ENCODE measurements at places on chromosomes 7 and 10.

DNA sequence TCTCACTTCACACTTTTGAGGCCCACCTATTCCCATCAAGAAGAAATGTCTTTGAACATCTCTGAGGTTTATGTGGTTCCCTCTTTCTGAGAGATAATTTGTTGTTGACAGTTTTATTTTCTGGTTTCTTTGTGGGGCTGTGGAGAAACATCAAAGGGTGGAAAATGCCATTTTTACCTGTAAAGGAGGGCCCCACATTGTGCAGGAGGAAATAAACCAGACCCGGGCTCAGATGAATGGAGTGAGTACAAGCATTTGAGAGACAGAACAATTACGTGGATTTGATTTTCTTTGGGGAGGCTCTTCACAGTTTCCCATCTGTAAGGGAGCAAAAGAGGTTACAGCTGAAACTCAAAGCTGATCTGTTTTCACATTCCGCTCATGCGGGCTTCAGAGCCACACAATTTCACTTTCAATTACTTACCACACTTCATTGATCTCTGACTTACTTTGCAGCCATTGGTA lies 29.8 kb downstream of the ITPRIP start:
- no peak for DNase-seq

GRCh38 chr7:1855725-1856160 lies 185.7 kb downstream of the ELFN1 start:
- no peak for DNase-seq

- peak; percentile 7 for DNase-seq
Measured at GRCh38 chr10:75926763-75927162, 495.3 kb downstream of the LRMDA start.

- DNase-seq: no peak
Measured at GRCh38 chr7:28440055-28440601, 27.8 kb downstream of the CREB5 start.

GRCh38 chr10:100183481-100183880 lies 2.3 kb downstream of the ERLIN1 start:
- no peak for DNase-seq

GRCh38 chr10:69389827-69390490 lies 26.8 kb downstream of the TACR2 start:
- DNase-seq: no peak

DNA sequence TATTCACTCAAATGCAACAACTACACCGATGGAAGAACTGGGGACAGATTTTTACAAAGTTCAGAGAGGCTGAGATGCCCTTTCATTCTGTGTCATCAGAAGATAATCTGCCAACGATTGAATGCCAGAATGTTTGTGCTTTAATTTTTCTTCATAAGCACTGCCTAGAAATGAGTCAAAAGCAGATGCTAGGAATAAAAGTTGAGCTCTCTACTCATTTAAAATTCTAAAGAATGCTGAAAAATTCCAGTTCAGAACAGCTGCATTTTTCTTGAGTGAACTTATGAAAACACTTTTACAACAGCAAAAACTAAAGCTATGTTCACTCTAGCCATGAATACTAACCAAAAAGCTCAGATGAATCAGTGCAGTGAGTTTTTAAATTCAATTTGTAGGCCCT lies 22.3 kb upstream of the FAM133B start:
- no peak for DNase-seq

DNA sequence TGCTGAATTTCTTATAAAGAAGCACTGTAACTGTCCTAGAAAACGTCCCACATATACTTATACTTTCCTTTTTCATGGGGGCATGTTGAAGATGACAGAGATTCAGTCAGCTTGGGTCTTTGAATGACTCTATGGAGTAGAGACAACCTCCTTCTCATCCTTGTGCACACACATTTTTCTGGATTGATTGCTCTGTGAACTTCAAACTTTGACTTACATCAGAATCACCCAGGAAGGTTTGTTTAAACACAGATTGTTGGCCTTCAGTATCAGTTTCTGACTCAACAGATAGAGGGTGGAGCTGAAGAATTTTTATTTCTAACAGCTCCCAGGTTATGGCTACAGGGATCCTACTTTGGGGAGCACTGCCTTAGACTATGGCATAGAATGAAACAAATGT lies 97.6 kb upstream of the DGKB start:
- DNase-seq: no peak

DNA sequence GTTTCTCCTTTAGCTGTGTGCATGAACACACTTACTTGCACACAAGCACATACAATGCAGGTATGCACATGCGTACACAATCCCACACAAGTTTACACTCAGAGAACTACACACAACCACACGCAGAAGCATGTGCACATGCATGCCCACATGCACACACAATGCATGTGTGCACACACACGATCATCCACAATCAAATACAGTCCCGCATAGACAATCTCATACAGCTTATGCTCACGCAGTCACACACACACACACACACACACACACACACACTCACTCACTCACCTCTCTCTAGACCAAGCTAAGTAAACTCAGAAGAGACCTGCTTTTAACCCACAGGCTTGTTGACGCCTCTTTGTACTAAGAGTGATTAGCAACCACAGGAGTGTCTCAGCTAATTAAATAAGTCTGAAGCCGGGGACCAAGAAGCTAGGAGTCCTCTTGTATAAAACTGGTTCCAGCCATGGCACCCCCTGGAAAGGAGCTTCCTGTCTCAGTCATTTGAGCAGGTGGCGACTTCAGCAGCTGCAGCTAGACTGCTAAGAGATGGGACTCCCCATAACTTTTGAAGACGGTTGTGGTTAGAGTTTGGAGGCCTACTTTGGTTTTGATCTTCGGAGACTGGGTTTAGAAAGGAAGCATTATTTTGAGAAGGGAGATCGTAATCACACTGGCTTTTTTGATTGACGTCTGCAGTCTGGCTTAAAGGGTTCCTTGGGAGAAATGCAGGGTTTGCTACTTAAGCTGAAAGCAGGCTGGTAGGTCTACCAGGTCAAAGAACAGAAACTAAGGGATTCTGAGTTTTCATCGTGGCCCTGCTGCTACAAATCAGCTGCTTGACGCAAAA lies 82.3 kb upstream of the ADRB1 start:
- peak; percentile 28 for DNase-seq

DNA sequence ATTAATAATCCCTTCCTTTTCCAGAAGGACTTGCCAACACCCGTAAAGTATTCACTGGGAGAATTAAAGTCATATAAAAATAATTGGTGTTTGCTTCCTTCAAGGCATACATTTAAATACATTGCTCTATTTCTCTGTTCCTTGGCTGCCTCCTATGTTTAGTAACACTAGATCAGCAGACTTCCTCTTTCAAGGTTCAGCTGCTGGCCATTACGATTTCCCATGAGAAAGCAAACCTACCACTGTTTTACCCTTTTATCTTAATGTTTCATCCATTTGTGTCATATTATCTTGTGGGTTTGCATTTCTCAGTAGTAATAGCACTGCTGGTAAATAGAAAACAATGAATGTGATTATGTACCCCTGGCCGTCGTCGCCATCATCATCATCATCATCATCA lies 313.8 kb upstream of the BMPER start:
- no peak for DNase-seq

DNA sequence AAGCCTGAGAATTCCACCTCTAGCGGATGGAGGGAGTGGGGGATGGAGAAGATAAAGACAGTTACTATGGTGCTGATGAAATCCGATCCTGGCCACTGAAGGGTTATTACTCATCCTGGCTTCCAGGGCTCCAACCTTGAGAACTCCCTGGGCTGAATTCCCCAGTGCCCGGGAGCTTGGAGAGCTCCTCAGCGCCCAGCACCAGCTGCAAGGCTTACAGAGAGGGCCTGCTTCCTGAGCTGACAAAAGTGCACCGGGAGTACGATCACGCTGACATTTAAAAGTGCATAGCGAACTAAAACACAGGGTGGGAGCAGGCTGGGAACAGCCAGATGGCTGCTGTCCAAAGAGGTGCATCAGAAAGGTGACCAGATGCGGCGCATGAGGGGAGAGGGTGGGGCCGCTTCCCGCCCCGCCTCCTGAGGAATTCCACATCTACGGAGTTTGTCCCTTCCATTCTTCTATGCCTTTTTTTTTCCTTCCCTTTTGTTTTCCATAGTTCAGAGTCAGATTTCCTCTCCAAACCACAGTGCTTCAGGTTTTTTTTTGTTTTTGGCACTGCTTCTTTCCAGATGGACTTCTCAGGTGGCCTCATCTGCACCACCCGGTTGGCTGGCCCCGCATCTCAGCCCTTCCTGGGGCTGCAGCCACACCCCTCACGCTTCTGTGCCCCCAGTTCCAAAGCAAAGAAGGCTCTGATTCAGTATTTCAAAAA lies 62.4 kb upstream of the MKRN1 start:
- peak; percentile 85 for DNase-seq

DNA sequence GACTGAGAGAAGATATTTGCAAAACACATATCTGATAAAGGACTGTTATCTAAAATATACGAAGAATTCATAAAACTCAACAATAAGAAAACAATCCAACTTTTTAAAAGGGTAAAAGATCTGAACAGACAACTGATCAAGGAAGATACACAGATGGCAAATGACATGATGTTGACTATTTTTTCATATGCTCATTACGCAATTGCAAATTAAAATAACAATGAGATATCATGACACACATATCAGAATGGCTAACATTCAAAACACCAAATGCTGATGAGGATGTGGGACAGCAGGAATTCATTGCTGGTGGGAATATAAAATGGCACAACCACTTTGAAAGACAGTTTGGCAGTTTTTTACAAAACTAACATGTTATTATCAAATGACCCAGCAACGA lies 8.9 kb downstream of the DENND11 start:
- DNase-seq: no peak

- DNase-seq: no peak
Measured at GRCh38 chr7:107154826-107155225, 14.0 kb upstream of the HBP1 start.

DNA sequence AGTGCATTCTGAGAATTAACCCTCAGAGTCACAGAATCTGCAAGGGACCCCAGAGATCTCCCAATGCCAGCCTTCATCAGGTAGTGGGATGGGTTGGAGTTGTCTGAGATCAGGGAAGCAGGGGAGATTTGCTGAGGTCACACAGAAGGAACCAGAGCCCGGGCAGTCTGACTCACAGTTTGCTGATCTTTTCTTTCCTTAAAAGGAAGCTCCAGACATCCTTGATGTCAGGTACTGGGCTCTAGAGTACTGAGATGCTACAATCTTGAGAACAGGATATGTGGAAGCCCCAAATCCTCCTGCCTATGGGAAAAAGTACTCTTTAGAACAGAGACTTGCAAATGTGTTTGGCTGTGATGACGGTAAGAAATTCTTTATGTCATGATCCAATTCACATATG lies 706 bp downstream of the TBATA start:
- DNase-seq: no peak

DNA sequence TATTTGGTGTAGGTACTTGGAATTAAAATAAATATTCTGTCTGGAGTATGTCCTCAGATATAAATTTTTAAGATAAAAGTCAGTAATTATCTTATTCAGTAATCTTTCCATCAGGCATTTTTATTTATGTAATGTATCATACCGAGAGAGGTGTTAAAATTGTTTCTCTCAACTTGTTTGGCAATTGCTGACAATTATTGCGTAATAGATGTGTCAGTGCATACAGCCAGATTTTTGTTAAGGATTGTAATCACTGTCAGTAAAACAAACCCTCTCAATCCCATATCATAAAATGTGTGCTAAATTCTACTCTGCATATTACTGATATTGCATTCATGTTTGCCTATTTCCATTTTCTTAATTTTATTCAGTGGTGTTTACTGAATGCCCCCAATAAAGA lies 69.2 kb downstream of the CNTNAP2 start:
- DNase-seq: no peak

DNA sequence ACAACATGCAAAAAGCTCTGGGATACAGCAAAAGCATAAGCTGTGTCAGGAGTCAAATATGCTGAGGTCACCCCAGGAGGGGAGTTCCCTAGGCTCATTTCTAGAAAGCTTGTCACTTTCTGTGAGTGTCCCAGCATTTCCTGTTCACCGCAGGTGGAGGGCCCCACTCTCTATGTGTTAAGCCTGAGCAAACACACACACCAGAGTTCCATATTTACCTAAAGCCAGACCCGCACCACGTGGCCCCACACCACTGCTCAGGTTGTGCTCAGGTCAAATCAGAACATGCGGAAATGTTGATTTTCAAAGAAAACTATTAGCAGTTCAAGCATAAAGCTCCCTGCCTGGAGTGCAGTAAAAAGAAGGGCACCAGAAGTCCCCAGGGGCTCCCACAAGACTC lies 259.6 kb upstream of the PPP2R2D start:
- peak; percentile 35 for DNase-seq

GRCh38 chr7:103989785-103990767 lies 618 bp upstream of the RELN start:
- DNase-seq: peak; percentile 55

DNA sequence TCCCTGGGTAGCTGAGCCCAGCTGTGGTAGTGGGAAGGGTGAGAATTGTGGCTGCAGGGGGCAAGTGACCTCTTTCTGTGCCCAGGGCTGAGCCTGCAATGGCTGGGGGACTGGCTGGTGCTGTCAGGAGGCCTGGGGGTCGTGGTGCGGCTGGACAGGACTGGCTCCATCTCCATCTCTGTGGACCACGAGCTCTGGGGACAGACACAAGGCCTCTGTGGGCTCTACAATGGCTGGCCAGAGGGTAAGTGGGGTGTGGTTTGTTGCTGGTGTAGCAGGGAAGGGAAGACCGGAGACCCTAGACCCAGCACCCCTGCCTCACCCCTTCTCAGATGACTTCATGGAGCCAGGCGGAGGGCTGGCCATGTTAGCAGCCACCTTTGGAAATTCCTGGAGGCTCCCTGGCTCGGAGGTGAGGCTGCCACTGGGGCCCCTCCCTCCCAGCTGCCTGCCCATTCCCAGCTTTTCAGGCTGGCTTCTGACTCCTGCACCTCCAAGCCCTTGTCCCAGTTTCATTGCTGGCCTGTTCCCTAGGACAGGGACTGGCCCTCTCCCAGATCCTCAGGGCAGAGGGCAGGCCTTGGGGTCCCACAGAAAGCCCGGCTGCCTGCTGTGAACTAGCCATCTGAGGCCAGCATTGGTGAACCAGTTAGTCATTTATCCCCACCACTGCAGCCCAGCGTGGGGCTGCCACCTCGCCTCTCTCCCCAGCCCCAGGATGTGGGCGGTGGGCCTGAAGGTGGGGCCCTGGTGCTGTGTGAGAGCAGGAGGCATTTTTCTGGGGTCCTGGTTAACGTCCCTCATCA lies 5.5 kb upstream of the ZNF467 start:
- no peak for DNase-seq

DNA sequence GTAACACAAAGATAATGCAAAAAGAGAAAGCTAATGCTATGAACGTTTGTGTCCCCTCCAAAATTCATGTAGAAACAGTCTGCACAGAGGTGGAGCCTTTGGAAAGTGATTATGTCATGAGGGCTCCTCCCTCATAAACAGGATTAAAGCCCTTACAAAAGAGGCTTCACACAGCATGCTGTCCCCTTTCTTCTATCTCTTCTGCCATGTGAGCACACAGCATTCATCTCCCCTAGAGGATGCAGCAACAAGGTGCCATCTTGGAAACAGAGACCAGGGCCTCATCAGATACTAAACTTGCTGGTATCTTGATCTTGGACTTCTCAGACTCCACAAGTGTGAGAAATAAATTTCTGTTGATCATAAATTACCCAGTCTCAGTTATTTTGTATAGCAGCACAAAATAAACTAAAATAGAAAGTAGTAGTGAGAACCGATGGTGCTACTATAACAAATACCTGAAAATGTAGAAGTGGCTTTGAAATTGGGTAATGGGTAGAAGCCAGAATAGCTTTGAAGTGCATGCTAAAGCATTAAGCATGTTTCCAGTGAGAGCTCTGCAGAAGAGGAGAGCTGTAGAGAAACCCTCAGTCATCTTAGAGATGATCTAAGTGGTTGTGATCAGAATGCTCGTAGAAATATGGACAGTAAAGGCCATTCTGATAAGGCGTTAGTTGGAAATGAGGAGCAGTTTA lies 108.7 kb downstream of the DNAJC1 start:
- DNase-seq: no peak
